ENCODE measurements at places on chromosomes 16 and 17.

GRCh38 chr17:75500419-75501216 is 14.7 kb downstream of the CASKIN2 start:
- DNase-seq: no peak

DNA sequence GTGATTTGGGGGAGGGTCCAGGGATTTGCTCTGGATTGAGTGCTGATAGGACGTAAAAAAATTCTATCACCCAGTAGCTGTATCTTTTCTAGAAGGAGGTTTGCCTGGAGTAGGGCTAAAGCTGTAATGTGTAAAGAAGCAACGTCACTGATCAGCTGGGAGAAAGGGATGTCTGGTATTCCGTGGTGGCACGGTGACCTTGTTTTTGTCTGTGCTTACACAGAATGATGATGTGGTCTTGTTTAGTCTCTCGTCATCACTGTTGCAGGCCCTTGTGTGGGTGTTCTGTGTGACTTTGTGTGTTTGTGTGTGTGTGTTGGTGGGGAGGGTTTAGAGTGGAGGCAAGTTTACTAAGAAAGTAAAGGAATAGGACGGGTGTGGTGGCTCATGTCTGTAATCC is 22.5 kb upstream of the ARHGAP17 start:
- no peak for DNase-seq

DNA sequence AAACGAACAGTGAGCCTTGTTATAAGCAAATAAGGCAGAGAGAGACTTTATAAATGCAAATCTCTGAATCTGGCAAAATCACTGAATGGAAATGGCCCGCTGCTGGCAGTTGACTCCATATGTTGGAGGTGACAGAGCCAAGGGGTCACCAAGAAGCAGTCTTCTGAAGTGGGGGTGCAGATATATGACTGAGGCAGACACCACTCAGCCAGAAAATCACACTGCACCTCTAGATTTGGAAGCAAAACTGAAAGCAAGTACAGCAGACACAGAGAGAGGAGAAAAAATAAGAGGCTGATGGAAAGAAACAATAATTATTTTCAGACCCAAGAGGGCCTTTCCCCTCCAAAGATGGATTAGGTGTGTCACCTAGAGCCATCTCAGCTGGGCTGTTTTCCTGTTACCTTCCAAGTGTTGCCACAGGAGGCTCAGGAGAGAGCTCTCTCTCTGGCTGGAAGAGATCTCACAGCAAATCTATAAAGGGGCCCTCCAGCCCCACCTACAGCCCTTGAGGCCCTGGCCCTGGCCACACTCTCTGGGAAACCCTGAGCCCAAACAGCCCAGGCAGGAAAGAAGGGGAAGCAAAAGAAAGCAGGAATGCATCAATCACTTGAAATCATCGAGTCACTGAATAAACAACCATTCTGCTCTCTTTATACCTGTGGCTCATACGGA is 585.1 kb upstream of the PSMD7 start:
- DNase-seq: no peak

GRCh38 chr17:68775318-68775717 is 174.2 kb upstream of the FAM20A start:
- DNase-seq: no peak

DNA sequence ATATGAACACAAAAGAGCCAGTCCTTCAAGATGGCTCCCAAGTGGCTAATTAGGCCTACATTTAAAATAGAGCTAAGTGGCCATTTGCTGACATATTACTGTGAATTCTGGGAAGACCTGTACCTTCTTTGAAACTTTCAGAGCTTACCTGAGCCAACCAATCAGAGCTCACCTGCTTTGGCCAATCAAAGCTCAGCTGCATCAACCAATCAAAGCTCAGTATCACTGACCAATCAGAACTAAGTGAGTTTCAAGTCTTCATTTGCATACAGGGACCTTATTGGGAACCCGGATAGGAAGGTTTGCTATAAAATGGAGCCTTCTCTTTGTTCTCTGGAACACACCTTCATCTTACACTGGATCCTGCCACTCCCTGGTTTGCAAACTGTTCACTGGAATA is 63.7 kb downstream of the FOXL1 start:
- no peak for DNase-seq

- DNase-seq: no peak
Observed at GRCh38 chr17:63024716-63025115, 58.7 kb downstream of the TANC2 start.

DNA sequence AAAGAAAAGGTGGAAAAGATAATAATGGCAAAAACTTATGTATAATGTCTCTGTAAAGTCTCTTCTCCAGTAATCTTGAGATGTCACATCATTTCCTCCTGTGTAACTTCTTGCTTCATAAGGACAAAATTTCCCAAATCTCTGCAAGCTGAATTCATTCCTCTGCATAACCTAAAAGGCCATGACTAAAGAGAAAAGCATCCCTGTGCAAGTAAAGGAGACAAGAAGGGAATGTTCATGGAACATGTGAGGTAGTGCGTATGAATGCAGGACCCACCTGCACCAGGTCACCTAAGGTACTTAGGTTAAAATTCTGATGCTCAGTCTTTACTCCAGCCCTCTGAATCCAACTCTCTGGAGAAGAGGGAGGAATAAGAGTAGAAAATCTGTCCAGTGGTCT is 46.9 kb upstream of the NLK start:
- no peak for DNase-seq

GRCh38 chr17:40548982-40549685 is 16.1 kb downstream of the CCR7 start:
- peak; percentile 48 for DNase-seq

DNA sequence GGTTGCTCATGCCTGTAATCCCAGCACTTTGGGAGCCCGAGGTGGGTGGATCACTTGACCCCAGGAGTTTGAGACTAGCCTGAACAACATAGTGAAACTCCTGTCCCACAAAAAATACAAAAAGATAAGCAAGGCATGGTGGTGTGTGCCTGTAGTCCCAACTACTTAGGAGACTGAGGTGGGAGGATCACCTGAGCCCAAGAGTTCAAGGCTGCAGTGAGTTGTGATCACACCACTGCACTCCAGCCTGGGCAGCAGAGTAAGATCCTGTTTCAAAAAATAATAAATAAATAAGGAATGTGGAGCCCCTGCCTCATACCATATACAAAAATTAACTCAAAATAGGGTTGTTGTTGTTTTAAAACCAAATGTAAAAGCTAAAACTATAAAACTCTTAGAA is 26.2 kb upstream of the CORO1A start:
- no peak for DNase-seq

- no peak for DNase-seq
Observed at GRCh38 chr16:19705843-19706242, 12.2 kb downstream of the KNOP1 start.

GRCh38 chr16:28304214-28304613 is 11.9 kb downstream of the SBK1 start:
- no peak for DNase-seq

DNA sequence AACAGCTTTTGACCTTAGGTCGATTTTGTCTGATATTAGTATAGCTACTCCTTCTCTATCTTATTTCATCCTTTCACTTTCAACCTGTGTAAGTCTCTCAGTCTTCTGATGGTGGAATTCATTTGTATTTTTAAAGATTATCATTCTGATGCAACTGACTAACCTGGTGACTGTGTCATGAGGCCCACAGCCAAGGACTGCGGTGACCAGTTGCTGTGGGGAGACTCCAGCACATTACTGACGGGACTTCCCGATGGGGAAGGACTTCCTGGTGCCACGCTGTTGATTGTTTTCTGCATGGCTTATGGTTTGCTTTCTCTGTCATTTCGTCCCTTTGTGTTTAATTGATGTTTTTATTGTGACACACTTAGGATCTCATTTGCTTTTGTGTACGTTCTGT is 34.2 kb downstream of the RMI2 start:
- peak; percentile 16 for DNase-seq

DNA sequence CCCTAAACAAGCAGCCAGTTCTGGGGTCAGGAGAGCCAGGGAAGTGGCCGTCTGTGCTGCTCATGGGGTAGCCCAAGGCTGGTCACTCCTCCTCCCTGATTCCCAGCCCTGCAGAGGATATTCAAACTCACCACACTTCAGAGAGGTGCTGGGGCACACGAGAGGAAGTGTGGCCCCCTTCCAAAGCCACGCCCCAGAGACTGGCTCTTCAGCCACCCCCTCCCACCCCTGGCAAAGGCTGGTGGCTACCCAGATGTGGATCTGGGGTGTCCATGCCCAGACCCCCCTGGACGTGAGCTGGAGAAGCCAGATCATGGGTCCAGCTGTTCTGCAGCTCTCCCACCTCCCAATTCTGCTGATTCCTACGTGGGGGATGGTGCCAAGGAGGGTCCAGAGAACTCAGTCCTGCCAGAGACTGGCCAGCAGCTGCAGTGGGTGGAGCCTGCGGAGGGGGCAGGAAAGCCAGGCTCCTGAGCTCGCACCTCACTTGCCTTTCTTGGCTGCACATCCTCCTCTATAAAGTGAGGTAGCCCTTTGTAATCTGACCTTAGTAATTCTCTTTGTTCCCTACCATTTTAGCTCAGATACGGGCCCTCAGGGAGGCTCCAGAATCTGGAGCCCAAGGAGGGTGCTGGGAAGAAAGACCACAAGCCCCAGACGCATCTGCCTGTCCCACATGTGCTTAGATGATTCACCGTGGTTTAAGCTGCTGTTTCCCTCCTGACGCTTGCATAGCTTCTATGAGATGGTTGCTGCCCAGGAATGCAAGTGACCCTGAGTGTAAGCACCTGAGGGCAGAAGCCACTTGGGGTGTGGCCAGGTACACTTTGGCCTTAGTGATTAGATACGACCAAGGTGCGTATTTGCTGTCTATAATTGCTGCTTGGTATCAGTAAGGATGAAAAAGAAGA is 15.3 kb downstream of the SDK2 start:
- DNase-seq: no peak

DNA sequence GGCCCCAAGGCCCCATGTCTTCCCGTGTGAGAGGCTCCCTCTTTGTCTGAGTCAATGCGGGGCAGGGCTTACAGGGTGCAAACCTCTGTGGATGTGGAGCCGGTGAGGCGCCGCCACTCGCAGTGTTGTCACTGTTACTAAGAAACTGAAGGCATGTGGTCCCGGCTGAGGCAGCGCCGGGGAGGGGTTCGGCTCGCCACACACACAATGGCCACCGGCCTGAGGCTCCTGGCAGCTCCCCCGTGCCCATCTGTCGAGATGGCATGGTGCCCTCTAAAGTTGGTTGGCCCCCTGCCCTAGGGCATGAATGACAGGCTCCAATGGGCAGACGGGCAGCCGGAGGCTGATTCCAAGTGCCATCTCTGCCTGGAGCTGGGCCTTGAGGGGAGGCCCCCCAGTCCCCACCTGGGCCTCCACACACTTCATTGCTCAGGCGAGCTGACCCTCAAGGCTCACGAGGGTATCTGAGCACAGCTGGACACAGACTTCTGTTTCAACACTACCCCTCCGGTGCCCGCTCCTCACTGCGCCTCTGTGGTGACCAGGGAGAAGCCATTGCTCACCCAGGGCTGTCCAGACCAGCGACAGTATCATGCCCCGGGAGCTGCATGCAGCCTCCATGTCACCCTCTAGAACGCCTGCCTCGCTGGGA is 137.2 kb downstream of the C16orf78 start:
- DNase-seq: no peak

- no peak for DNase-seq
Observed at GRCh38 chr16:15782573-15783365, 74.1 kb downstream of the MYH11 start.

DNA sequence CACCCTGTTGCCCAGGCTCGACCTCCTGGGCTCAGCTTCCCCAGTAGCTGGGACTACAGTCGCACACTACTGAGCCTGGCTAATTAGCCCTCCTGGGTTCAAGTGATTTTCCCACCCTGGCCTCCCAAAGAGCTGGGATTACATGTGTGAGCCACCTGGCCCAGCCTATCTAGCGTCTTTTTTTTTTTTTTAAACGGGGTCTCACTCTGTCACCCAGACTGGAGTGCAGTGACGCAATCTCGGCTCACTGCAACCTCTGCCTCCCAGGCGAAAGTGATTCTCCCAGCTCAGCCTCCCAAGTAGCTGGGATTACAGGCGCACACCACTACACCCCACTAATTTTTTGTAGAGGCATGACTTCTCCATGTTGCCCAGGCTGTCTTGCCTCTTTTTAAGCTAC is 33.3 kb downstream of the GLG1 start:
- no peak for DNase-seq

- no peak for DNase-seq
Observed at GRCh38 chr17:79835470-79835899, 3.8 kb downstream of the CBX4 start.

- no peak for DNase-seq
Observed at GRCh38 chr16:9012848-9013507, 49.3 kb upstream of the USP7 start.

DNA sequence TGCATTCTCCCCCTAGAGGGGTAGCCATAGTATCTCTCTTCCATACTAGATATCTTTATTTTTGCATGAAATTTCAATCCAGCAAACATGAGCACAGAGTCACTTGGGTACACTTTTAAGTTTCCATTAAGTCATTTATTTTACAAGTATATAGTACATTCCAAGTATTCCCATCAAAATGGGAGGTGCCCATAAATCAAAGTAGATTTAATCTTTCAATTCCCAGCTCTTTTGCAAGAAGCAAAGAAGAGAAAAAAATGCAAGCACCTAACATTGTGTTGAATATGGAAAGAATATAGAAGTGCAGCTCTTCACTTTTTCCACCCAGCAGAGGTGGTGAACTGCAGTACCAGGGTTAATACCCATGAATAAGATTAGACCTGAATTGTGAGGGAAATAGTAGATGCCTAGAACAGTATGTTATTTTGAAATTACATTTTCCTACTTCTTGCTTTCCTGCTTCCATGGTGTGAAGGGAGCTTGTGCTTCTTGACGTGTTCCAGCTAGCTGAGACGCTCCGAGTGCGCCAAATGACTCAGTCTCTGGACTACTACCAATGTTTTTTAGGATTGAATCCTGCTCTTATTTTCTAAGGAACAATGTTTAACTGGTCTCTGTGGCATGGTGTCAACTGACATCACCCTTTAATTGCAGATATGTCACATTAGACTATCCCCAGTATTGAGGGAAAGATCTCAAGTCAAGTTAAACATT is 151.1 kb upstream of the MAF start:
- no peak for DNase-seq

GRCh38 chr17:11944587-11944986 is 52.7 kb downstream of the ZNF18 start:
- no peak for DNase-seq

DNA sequence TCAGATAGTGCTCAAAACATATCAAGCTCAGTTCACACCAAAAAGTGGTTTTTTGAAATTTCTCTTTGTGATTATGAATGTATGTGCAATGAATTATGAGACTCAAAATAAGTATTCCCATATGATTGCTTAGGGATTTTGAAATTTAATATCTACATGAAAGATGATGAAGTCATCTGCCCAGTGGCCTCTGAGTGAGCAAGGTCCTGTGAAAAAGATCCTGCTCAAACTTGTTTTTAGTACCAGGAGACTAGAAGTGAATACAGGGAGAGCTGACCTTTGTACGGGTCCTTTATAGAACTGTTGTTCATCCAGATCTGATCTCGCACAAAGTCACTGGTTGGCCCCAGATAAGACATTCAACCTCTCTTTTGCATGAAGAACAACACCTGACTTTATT is 151.9 kb upstream of the MAF start:
- no peak for DNase-seq
